ENCODE measurements at places on chromosomes 11 and 22.

DNA sequence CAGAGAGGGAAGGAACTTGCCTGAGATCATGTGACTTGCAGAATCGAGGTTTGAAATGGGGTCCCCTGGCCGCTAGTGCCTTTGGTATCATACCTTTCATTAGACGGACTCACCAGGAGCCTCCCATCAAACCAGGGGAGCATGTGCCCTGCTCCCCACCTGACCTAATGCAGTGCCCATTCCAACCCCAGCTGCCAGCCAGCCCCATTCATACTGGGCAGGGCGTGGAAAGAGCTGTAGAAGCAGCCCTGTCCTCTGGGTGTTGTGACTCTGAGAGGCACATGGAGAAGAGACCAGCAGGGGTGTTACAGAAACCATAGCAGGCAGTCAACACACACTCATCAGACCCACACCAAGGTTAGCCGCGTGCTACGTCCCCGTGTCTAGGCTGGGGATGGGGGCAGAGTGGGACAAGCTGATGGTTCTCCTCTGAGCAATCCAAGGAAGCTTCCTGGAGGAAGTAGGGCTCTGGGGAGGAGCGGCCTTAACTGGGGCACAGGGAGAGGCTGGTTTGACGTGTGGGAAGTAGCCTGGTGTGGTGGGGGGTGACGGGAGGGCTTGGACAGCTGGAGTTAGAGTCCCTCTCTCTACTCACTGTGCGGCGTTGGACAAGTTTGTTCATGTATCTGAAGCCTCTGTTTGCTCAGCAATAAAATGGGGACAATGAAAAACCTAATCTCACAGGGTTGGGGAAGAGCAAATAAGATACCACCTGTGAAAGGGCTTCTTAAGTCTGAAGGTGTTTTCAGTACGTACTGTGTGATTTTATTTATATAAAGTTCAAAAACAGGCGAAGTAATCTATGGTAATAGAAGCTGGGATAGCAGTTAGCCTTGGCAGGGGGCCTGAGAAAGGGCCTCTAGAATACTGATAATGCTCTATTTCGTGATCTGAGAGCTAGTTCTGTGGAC is 14.0 kb downstream of the GRIK4 start:
- DNase-seq: no peak

GRCh38 chr11:35978183-35978582 is 34.3 kb downstream of the LDLRAD3 start:
- no peak for DNase-seq

- no peak for DNase-seq
These were observed 30.4 kb downstream of the FADD start for GRCh38 chr11:70233511-70233934.

- no peak for DNase-seq
These were observed 5.7 kb downstream of the PRR5 start for GRCh38 chr22:44707752-44708151.

DNA sequence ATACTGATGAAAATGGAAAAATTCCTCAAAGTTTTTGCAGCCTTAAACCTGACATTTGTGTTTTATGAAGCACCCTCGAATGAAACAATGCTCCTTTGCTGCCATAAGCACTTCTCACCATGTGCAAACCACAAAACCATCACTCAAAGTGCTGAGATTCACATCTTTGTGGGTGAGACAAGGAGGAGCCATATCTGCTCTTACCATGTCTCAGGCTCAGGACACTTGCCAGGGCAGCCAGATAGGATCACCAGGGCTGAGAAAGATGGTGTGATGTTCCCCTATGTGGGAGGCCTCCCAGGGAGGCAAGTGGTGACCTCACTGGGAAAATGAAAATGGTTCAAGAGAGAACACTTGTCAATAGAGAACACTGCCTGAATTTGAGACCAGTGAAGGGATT is 120.4 kb downstream of the CCDC34 start:
- DNase-seq: no peak

GRCh38 chr11:26700574-26701235 is 21.2 kb downstream of the SLC5A12 start:
- no peak for DNase-seq

GRCh38 chr11:64793271-64794160 is 9.5 kb downstream of the MAP4K2 start:
- no peak for DNase-seq

DNA sequence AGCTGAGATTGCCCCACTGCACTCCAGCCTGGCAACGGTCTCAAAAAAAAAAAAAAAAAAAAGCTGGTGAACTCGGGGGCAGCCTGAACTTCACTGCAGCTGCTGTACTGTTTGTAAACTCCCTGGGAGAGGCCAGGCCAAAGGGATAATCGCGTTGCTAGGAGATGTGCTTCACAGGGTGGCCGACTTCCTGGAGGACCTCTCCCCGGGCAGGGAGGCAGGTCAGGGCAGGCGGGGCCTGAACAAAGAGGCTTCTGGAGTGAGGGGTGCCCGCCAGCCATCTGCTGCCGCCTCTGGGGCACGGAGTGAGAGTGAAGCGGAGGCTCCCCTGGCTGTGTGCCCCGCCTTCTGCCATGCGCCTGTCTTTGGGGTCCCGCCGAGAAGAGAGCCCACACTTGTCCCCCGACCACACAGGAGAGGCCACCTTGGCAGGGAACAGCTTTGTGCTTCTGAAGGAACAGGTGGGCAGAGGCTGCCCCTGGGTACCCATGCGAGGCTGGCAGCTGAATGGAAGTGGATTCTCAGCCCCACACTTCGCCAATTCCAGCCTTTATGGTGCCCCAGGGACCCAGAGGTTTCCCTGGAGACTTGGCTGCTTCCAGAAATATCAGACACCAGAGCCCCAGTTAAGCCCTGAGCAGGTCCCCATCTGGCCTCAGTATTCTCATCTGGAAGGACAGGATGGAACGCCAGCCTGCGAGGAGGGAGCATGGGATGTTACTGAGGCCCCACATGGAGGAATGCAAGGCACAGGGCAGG is 29.6 kb downstream of the TMEM184B start:
- DNase-seq: no peak

GRCh38 chr11:35106595-35106994 is 32.4 kb upstream of the CD44 start:
- DNase-seq: no peak

DNA sequence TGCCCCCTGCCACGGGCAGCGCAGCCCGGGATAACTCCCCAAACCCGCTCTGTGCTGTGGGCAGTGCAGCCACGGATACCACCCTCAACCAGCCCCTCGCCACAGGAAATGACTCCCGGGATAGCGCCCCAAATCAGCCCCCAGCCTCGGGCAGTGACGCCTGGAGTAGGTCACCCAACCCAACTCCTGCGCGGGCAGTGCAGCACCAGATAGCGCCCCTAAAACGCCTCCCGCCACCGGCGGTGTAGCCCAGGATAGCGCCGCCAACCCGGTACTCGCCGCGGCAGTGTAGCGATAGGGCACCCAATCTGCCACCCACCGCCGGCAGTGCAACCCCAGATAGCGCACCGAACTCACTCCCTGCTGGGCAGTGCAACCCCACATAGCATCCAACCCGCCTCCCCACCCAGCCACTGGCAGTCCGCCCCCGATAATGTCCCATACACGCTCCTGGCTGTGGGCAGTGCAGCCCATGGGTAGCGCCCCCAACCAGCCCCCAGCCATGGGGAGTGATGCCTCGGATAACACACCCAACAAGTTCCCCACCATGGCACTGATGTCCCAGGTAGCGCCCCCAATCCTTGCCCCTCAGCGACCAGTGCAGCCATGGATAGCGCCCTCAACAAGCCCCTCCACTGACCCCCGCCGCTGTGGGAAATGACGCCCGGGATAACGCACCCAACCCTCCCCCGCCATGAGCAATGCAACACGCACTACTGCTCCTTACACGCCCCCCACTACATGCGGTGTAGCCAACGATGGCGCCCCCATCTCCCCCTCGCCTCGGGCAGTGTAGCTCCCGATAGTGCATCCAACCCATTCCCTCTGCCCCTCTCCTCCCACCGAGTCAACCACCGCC is 1.5 kb downstream of the RFPL2 start:
- DNase-seq: no peak

DNA sequence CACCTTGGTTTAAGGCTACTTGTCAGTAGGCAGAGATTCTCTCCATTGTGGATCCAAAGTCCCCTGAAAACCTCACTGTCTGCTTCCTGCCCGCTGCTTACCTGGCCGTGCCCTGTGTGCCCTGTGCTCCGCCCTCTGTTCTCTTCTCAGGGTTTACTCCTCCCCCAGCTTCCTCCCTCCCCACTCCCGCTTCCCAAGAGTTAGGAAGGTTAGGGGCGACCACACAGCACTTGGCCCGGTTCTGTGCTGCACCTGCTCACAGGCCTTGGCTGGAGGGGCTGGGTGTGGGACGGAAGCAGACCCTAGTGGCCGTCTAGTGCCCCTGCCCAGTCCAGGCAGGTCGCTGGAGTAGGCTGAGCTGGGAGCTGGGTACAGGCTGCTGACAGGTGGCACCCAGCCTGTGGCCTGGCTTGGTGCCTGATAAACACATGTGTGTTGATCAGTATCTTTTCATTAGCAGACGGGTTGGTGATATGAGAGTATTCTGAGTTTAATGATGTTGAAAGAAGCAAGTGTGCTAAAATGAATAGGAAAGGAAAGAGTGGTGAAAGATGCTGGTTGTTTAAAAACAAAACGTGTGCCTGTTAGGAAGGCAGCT is 40.5 kb downstream of the GRAMD4 start:
- DNase-seq: no peak

DNA sequence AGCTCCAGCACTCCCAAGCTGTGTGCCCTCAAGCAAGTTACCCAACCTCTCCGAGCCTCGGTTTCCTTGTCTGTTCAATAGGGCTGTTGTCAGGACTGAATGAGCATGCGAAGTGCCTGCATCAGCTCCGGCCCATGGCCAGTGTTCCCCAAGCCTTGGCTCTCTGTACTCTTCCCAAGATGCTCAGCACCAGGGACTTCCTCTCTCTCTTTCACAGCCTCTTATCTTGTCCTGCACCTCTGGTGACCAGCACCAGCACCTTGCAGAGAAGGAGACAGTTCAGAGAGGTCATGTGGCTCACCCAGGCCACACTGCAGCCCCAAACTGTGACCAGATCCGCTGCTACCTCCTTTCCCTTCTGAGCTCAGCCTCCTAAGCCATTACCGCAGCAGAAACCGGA is 120.3 kb upstream of the ANO1 start:
- DNase-seq: no peak

DNA sequence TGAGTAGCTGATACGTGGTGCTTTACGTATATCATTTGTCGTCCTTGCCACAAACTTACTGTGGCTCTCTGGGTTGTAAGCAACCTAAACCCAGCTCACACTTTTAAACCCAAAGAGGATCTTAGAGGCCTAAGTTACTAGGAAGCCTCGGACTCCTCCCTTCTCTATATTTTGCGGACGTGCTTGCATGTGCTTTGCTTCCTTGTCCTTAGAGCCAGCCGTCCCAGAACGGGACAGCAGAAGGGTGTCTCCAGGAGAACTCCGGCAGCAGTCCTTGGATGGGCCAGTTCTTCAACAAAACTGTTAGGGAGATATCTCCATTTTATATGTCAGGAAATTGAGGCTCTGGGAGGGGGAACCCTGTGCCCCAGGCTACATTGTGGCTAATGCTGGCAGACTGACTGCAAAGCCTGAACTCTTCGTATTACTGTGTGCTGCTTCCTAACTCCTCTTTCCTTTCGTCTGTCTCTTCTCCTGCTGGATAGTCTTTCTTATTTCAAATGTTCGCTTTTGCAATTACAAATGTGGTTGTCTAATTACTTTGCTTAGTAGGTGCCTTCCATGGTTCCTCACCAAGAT is 33.8 kb downstream of the TNRC6B start:
- no peak for DNase-seq

DNA sequence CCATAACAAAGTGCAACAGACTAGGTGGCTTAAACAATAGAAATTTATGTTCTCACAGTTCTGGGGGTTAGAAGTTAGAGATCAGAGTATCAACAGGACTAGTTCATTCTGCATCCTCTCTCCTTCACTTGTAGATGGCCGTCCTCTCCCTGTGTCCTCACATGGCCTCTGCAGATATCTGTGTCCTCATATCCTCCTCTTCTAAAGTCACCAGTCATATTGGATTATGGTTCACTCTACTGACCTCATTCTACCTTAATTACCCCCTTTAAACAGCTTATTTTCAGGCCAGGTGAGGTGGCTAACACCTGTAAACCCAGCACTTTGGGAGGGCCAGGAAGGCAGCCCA is 135.1 kb downstream of the RAB38 start:
- no peak for DNase-seq

DNA sequence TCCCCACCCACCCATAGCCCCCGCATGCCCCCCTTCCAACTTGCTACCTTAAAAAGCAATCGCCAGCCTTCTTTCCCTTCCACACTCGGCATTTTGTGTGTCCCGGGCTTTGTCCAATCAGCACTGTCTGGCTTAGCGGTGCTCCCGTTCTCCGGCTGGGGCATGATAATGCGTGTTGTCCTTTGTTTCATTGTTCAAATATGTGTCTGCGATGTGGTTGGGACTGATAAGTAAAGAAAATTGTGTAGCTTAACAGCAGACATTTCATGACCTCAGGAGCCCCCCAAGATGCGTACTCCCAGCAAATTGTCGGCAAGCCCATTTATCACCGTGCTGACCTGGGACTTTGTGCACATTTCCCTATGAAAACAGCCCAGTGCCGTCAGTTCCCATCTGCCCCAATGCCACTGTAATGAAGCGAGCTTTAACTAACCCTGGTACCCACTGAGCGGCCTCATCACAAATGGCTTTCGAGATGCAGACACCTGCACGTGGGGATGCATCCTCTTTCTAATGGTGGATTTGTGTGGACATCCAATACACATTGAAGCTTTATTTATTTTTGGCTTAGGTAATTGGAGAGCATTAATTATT is 167.0 kb upstream of the E2F8 start:
- no peak for DNase-seq

DNA sequence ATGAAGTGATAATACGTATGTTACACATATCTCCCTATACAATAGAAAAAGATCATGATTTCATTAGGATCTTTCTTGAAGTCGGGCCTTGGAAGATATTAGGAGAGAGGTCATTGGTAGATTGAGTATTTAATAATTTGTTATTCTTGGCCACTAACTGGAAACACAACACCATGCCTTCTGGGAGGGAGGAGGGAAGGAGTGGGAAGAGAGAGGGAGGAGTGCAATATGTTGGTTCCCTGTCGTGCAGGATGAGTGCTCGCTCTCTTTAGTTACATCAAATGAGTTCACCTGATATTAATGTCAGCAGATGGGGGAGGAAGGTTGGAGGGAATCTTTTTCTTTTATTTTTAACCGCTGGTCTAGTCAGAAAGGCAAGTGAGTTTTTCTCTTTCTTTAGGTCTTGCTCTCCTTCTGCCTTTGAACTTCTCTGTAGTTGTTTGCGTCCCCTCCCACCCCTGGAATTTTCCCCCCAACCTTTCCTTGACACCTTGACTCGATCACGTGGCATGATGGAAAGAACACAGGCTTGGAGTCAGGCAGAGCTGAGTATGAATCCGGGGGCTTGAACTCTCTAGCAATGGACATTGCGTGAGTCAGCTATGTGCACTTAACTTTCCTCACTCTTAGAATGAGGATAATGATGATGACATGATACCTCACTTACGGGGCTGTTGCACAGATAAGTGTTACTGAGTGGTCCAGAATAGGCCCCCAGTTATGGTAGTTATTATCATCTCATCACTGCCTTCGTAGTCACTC is 6.2 kb downstream of the ADAMTS15 start:
- DNase-seq: no peak

- DNase-seq: no peak
These were observed 27.8 kb downstream of the ETS1 start for GRCh38 chr11:128559496-128560103.
